Urothelium cell line (cell line): ENCODE measurements at places on chromosomes 12 and 14.

DNA sequence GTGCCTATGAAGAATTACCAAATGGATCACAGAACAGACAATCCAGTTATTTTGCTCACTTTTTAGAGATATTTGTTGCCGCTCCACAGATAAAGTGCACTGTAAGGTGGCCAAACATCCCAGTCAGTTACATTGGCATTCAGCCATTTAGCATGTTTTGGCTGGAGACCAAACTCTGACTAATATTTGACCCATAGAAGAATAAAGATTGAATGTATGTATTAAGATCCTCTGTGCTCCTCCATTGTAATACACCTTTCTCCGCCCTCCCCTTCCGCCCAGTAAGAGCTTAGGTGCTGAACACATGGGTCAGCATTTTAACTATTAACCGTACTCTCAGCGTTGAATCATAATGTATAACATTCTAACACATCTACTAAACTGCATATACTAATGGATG, 163.4 kb downstream of the ANO6 start:
- no peak for DNase-seq

GRCh38 chr12:106281804-106282203, 20.7 kb upstream of the TCP11L2 start:
- DNase-seq, result no peak

DNA sequence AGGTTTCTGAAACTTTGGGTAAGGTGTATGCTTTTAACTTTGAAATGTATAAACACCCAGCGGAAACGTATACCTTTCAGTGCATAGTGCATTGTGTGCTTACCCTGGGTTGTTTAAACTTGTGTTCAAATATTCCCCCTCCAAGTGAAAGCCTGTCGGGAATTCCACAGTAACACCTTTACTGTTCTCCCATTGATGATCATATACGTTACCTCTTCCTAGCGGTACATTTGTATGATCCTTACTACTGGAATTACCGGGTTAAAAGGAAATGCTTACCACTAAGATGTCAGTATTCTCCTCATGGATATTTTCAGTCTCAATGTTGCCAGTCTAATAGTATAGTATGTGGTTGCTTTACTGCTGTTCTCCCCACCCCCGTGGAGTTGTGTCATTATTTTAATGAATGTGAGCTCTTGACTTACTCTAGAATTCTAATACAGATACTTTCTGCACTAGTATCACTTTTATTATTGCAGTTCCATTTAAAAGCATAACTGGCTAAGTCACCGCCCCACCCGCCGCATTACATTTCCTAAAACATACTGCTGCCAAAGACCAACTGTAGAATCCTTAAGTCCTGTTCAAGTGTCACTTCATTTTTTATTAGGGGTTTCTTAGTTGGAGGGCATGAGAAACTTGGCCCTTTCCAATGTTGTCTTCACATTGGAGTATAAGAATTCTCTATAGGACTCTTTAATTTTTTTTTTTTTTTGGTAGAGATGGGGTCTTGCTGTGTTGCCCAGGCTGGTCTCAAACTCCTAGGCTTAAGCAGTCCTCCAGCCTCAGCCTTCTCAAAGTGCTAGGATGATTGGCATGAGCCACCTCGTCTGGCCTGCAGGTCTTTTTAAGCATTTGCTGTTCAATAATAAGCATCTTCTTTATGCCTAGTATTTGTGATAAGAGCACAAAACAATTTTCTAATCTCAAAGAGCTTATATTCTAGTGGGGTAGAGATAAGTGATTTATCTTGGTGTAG, 24.9 kb downstream of the NUDT4 start:
- DNase-seq, result no peak

DNA sequence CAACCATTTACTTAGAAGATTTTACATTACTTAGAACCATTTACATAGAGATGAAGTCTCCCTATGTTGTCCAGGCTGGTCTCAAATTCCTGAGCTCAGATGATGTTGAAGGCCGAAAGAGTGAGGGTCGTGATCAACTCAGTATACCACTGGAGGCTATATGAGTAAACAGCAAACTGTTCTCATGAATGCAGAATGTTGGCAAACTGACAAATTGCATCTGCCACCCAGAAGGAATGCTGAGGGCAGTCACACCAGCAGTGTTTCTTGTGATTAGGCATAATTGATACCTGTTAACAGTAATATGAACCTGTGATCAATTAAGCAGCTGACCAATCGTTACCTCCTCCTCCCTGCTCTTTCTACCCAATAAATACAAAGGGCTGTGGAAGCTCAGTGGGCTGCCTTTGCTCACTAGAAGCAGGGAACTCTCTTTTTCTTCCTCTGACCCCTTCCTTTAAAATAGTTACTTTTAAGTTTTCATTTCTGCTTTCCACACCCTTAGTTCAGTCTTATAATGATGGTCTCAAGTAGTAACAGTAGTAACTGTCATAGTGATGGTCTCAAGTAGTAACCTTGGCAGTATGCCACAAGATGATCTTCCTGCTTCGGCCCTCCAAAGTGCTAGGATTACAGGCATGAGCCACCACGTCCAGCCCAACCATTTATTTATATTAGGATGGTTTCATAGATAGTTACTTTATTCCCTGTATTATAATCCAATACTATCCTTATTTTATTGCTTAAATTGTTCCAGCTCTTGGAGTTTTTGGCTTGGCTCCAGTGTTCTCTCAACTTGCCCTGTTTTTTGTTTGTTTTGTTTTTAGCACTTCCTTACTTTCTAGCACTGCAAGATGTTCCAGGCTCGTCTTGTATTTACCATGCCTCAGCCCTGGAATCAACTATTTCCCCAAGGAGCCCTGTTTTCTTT, 25.8 kb downstream of the LIMA1 start:
- DNase-seq, result no peak
